Spleen (tissue), 13 donors: ENCODE measurements at places on chromosomes 5 and 9. TPM values are rescaled to one million over a fixed set of nuclear protein-coding genes. Genes with fewer than 3 reads are reported as not detected.

The IFNA2 gene
- not detected for polyA plus RNA-seq

The PLPP6 gene
- polyA plus RNA-seq, result 6.4 TPM

The OR1Q1 gene
- polyA plus RNA-seq, result not detected

The SLC27A6 gene
- polyA plus RNA-seq, result 0.06 TPM

The FOXD4L4 gene
- 0.02 TPM for polyA plus RNA-seq

The TMEM252 gene
- polyA plus RNA-seq, result not detected

The INSL4 gene
- not detected for polyA plus RNA-seq

The C5orf63 gene
- 4.8 TPM for polyA plus RNA-seq

DNA sequence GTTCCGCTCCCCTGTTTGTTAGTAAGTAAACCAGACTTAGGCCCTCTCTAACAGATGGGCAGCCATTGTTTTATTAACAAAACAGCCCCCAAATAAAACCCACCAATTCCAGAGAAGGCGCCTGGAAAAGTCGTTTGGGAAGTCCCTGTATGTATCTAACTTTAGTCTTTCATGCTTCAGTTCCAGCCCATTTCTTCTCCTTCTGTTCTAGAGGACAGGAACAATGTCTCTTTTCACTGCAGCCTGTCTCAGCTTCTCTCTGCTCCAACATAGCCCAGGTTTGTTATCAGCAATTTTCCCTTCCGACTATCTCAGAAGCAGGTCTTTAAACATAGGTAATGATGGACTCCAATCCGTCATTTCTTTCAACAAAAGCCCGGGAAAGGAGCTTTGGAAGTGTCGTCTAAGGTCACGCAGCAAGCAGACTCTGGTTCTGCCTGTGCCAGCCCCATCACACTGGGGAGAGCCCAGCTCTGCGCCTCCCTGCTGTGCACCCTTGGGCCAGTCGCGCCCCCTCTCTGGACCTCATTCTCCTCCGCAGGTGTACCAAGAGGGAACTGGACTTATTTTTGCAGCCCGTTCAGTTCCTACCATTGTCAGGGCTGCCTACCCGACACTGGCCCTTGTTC lies 9.6 kb upstream of the AKNA start:
- no peak for DNase-seq

DNA sequence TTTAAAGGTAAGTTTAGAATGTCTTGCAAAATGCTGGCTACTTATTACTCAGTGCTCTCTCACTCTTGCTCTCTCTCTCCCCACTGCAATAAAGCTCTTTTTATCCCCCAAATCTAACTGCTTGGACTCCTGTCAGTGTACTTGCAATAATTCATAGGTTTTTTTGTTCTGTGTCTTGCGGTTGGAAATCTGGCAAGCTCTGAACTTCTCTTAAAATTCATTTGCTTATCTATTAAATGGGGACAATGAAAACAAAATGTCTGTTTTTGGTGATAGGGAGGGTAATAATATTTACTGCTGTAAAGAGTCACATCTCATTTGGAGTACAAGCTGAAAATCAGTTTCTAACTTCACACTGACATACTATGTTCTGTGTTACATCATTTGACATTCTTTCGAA lies 18.7 kb upstream of the OR13D1 start:
- DNase-seq, result no peak

DNA sequence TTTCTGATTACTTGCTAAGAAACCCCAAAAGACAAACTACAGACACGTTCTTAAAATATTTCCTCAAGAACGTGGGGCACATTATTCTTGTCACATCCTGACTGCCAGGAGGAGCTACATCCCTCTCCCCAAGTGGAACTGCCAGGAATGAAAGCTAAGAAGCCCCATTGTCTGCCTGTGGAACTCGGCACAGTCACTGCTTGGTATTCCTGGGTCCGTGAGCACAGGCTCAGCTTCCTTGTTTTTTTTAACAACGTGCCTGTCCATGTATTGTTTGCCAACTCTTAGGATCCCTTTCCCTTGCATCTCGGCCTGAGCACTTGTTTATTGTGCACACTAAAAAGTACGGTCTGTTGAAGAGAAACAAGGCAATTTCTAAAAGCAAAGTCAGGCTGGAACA lies 47.0 kb upstream of the SELENOP start:
- no peak for DNase-seq

GRCh38 chr9:113837334-113837733 lies 38.8 kb upstream of the ZNF618 start:
- DNase-seq, result no peak

GRCh38 chr9:74498621-74499095 lies 1.5 kb downstream of the RORB start:
- DNase-seq, result no peak

DNA sequence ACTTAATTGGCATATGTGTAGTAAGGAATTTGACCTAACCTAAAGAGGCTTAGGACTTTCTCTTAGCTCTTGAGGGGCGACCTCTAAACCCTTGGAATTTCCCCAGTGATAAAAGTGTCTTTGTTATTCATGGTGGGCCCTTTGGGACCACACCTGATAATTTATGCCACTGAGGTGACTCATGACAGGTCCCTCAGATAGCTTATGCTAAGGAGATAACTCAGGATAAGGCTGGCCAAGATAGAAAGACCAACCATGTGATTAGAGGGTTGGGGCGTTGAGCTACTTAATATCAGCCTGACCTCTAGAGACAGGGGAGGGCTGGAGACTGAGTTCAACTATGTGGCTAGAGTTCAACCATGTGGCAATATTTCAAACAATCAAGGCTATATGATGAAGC lies 218.1 kb downstream of the AP3B1 start:
- no peak for DNase-seq

DNA sequence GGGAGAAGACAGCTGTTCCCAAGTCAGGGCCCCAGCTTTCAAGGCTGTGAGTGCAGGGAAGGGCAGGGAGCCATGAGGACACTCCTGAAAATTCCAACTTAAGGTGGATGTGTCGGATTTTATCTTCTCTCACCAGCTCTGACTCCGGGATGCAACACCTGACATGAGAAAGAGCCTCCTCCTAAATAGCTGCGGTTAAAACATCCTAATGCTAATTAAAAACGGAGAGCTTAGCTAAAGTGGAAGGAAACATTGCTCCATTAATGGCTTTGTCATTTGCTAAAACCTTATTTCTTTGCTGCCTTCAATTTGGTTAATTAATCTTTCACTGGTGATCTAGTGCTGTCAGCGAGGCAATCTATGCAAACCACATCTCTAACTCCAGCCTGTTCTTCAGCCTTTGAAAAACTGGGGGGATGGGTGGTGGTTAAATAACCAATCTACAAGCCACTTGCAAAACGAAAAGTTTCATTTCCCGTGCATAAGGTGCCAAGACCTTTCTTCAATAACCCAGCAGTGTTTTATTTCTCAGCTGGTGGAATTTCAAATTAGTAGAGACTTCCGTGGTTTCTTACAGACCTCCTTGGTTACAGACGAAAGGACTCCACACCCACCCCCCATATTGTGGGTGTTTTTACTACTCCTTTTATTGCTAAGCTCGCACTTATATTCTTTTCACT lies 379.6 kb downstream of the MLLT3 start:
- no peak for DNase-seq

- DNase-seq, result no peak
Measured at GRCh38 chr5:16666130-16666882, 49.5 kb upstream of the RETREG1 start.

GRCh38 chr5:34632807-34633422 lies 23.2 kb upstream of the RAI14 start:
- no peak for DNase-seq

- DNase-seq, result no peak
Measured at GRCh38 chr5:32051796-32052195, 122.3 kb downstream of the GOLPH3 start.

- DNase-seq, result peak; percentile 64
Measured at GRCh38 chr5:1417586-1418225, 27.5 kb downstream of the SLC6A3 start.

GRCh38 chr9:137556069-137556838 lies 4.6 kb downstream of the MRPL41 start:
- DNase-seq, result no peak

GRCh38 chr9:76602199-76602598 lies 143.2 kb downstream of the GCNT1 start:
- DNase-seq, result no peak

DNA sequence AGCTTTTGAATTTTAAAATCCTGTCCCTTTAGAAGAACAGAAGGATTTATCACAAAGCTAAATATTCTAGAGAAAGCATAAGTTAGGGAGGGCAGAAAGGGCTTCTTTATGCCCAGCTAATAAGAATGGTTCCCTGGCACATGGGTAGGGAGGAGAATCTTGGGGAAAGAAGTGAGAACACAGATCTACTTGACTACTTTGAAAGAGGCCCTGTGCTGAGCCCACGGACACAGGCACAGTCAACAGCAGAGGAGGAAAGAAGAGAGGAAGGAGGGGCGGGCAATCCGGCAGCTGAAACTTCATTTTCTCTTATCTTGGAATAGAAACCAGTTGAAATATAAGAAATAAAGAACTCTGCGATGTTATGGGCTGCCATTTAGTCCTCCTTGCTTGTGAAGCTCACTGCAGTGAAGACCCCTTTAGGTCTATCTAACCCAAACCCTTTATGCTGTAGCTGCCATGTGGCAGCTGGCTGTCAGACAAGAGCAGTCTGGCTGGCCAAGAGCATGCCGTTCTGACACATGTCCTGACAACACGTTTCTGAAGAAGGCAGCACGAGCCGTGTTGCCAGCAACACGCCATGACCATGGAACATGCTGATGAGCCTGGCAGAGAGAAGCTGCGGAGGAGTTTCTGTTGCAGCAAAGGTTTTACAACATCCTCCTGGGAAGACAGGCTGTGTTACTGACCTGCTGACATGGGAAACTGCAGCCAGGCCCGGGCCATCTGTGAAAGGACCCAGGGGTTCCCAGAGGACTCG lies 34.2 kb downstream of the ABLIM3 start:
- no peak for DNase-seq
